Nucleus accumbens (tissue), 56 donors: ENCODE measurements at places on chromosomes 7 and 10.

- no peak for DNase-seq
Measured at GRCh38 chr7:70673778-70674570, 458.0 kb upstream of the GALNT17 start.

GRCh38 chr7:148400101-148400500, 190.5 kb upstream of the C7orf33 start:
- DNase-seq, result no peak

DNA sequence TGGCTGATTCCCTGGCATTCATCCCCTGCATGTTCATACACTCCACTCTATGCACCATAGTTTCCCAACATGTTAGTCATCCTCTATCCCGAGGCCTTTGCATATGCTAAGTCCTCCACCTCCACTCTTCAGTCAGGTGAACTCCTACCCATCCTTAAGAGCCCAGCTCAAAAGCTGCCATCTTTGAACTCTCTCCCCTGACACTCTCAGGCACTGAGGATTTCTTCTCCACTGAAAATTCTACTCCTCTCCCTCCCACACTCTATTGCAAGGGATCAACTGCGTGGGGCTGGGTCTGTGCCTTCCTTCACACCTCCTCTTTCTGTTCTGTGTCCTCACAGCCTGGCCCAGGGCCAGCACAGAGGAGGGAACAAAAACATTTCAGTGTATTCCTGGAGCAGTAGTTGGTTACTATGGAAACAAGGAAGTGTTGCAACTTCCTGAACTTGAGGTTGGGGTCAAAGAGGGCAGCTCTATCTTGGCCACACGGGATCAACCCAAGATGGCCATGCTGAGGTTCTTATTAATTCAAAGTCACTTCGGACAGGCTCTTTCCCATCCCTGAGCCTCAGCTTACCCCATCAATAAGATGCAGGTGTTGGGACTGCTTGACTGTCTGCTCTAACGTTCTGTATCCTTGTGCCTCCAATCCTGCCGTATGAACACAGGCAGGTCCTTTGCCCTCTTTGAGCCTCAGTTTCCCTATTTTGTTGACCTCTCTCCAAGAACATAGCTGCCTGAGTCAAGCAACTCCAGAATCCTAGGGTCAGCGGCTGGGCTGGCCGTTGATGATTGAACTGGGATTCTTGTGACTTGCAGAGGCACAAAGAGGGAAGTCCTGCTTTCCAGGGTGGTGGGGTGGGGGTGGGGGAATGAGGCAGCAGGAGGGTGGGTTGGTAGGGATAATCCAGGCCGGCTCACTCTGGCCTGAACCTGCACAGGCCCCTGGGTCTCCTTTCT, 15.5 kb downstream of the ZMIZ1 start:
- peak; percentile 14 for DNase-seq

- no peak for DNase-seq
Measured at GRCh38 chr10:13632440-13632839, 45.7 kb downstream of the PRPF18 start.

DNA sequence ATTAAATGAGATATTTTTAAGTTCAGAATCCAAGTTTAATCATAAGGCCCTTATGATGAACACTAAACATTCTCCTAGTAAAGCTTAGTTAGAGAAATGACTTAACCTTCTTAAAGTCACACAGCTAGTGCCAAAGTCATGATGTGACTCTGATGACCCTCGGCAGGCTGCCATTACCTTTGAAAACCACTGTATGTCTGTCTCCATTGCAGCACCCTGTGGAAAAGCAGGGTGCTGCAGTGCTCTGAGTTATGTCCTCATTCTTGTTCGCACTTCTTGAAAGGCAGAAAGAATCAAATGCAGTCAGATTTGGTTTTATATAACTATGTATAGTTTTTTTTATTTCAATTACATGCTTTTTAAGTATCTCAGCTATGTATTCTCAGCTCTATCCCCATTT, 105.0 kb downstream of the PHTF2 start:
- DNase-seq, result no peak

- DNase-seq, result no peak
Measured at GRCh38 chr10:24427678-24428409, 218.9 kb downstream of the KIAA1217 start.

- peak; percentile 58 for DNase-seq
Measured at GRCh38 chr10:22927661-22928403, at the start of gene ARMC3. Gene ARMC3, plus strand, starts transcription at chr10:22928053. Its CDS starts 3,944 bp downstream, at chr10:22931997.

DNA sequence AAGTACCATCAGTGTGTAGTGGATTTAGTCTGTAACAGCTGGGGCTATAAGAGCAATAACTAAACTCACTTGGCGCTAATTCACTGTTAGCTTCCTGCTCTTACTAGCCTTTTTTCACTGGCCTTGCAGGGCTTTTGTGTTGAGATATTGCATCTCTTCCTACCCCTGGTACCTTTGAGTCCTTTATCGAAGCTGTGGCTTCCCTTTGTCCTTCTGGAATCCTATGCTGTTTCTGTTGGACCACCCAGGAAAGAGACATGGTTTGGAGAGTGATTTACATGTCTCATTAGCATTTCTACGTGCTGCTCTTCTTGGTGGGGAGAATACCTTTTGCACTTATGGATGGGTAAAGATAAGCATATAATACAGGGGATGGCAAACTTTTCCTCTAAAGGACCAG, 103.8 kb downstream of the MLLT10 start:
- no peak for DNase-seq

- no peak for DNase-seq
Measured at GRCh38 chr7:16587790-16588189, 57.8 kb downstream of the ANKMY2 start.

- DNase-seq, result no peak
Measured at GRCh38 chr10:112562809-112563663, 116.0 kb downstream of the VTI1A start.

DNA sequence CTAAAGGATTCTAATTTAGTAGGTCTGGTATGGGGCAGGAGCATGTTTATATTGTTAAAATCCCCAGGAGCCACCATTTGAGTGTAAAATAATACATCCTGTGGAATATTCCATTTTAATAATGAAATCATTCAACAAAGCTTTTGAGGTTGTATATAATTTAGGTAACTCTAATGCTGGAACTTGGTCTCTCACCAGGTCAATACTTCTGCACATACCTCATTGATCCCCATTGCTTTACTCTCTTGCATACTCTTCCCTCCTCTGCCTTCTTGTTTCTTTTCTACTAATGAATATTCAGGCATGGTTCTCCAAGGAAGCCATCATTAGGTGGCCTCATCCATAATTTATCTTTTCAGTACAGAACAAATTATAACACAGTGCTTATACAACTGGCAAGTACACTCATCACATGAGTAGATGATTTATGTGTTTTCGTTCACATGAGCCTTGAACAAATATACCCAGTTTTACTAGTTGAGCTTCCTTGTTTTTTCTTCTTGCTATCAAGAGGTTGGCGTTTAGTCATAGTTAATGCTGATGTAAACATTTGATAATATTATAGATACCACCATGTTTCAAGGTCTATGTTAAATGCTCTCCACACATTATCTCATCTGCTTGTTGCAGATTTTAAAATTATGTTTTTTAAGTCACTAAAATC, 7.2 kb downstream of the PALS2 start:
- no peak for DNase-seq

GRCh38 chr7:37999673-38000072, 79.2 kb downstream of the EPDR1 start:
- DNase-seq, result no peak

DNA sequence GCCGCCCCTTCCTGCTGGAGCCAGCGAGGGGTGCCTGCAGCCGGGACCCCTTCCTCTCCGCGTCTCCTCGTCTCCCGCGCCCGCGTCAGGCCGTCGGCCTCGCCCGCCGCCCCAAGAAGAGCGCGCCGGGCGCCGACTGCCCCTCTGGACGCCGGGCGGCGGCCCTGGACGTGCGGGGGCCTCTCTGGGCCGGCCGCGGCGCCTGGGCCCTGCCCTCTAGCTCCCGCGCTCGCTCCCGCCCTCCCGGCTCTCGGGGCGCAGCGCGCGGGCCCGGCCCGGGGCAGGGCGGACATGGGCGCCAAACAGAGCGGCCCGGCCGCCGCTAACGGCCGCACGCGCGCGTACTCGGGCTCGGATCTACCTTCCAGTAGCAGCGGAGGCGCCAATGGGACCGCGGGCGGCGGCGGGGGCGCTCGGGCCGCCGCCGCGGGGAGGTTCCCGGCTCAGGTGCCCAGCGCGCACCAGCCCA, 704 bp downstream of the ZNRF2 start:
- no peak for DNase-seq

- peak; percentile 13 for DNase-seq
Measured at GRCh38 chr7:128883622-128884448, 21.2 kb downstream of the ATP6V1F start.

DNA sequence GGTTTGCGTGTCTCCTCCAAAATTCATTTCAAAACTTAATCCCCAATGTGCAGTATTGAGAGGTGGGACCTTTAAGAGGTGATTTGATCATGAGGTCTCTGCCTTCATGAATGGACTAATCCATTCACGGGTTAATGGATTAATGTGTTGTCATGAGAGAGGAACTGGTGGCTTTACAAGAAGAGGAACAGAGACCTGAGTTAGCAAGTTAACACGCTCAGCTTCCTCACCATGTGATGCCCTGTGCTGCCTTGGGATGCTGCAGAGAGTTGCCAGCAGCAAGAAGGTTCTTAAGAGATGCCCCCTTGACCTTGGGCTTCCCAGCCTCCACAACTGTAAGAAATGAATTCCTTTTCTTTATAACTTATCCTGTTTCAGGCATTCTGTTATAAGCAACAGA, 3.7 kb upstream of the TCTN3 start:
- DNase-seq, result peak; percentile 12

DNA sequence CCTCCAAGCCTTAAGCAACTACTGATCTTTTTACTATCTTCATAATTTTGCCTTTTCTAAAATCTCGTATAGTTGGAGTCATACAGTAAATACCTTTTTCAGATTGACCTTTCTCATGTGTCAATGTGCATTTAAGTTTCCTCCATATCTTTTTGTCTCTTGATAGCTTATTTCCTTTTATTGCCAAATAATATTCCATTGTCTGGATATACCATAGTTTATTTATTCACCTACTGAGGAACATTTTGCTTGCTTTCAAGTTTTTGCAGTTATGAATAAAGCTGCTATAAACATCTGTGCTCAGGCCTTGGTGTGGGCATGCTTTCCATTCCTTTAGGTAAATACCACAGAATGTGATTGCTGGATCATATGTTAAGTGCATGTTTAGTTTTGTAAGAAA, 161.2 kb upstream of the GNAI1 start:
- no peak for DNase-seq
